Body of pancreas (tissue), 4 donors: ENCODE measurements at places on chromosomes 4 and X.

DNA sequence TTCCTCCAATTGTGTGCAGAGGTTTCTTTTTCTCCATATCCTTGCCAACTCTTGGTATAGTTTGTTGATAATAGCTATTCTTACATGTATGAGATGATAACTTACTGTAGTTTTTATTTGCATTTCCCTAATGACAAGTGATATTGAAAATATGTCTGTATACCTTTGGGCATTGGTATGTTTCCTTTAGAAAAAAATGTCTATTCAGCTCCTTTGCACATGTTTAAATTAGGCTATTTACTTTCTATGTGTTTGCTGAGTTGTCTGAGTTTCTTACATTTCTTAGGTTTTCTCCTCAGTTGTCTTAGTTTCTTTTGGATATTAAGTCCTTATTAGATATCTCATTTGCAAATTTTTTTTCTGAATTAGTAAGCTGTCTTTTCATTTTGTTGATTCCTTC is 487.3 kb upstream of the EPHA5 start:
- DNase-seq, result no peak

DNA sequence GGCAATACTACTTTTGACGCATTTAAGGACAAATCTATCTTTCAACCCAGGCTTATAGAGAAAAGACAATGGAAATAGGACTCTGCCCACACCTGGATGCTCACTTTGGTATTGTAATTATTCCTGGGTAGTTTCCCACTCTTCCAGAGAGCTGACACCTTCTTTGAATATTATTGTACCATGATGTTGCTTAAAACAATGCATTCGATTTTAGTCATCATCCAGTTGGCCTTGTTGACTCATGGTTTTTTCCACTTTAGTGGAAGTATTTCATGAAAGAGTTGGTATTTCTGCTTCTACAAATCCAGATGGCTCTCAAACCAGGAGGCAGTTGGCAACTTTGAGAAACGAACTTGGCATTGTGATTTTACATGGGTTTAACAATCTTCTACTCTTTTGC is 124.2 kb downstream of the ENOX2 start:
- DNase-seq, result no peak

- DNase-seq, result no peak
These were observed 11.7 kb downstream of the CTAG1B start for GRCh38 chrX:154607370-154607769.

DNA sequence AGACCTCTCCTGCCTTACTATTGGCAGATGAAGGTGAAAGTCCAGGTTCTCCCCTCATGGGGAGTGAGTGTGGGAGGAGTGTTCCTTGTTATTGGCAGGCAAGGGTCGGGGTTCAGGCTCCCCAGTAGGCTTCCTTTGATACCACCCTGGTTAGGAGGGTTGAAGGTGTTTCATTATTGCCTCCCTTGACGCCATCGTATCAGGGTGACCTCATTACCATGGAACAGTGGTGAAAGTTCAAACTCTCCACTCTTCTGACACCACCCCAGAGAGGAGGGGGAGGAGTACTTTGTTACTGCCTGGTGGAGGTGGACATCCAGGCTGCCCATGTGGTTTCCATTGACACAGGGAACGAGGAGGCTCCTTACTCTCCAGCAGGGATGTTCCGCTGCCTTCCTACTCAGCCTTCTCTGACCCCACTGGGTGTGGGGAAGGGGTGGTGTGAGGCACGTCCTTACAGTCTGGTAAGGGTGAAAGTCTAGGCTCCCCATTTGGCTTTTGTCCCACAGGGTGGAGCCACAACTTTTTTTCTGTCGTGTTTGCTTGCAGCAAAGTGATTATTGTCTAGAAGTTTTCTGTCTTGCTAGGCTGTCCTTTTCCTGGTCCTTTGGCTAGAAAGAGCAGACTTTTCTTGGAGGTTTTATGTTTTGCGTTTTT is 37.2 kb upstream of the USP9X start:
- no peak for DNase-seq

- peak; percentile 69 for DNase-seq
These were observed 191.6 kb upstream of the ANKRD50 start for GRCh38 chr4:124903995-124904722.

DNA sequence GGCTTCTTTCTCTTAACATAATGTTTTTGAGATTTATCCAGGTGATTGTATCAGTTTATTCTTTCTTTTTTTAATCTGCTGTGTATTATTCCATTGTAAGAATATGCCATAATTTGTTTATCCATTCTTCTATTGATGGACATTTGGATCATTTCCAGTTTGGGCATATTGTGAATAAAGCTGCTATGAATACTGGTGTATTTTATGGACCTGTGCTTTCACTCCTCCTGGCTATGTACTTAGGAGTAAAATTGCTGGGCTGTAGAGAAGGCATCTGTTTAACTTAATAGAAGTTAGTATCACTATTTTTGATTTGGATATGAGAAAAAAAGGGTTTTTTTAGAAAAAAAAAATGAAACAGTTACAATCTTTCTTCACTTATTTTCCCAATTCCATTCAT is 50.0 kb upstream of the FAM9C start:
- DNase-seq, result no peak

DNA sequence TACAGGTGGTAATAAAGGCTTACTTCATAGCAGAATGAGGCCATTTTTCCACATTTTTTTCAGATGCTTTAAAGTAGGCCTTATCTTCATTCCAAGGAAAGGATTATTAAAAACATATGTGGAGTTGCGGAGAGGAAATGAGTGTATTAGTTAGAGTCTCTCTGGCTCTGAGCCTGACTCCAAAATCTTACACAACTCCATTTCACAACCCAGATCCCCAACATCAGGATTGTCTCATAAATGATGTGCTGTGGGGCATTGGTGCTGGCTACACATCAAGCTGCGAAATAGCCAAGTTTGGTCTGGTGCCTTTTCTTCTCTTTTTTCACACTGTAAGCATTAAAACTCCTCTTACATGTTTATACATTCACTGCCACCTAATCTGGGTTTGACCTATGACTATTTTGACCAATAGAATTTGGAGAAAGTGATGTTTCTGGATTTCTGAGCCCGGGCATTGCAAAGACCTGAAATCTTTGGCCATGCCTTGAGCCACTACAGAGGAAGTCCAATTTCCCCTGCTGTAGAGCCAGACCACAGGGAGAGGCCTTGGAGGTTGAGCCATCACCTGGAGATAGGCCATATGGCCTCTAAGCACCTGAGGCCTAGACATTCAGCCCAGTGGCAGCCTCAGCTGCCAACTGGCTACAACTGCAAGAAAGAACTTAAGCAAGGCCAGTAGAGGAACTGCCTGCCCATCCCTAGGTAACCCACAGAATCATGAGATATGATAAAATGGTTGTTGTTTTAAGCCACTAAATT is 16.7 kb upstream of the SOD3 start:
- DNase-seq, result no peak

DNA sequence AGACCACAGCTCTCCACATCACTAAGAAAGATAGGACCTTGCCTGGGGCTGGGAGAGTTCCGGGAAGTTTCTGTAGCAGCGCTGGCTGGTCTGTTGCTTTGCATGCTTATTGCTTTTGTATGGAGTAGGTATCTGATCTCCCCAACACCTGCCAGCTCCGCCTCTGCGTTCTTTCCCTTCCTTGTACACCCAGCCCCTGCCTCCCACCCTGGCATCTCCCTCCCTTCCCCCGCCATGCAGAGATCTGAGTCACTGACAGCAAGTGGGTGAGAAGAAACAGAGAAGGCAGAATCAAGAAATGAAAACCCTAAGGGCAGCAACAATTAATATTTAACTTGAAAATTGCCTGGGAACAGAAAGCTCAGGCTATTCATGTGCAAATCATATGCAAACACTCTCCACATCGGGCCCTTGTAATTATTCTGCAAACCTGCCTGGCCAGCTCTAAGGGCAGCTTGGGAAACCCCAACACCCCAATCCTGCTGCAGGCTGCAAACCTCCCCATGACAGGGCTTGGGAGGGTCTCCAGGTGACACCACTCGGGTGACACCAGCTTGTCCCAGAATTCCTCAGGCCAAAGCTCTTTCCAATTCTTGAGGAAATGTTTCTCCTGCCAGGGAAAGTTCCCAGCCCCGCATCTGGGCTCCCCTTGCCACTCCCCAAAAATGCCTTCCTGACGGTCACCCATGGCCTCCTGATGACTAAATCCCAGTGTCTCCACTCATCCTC is 257.2 kb downstream of the FBXW7 start:
- DNase-seq, result no peak
